GM12892 (cell line): ENCODE measurements at places on chromosomes 13 and 19.
A peak's percentile ranks its signal among the peaks of the same experiment; 100 is the strongest.

DNA sequence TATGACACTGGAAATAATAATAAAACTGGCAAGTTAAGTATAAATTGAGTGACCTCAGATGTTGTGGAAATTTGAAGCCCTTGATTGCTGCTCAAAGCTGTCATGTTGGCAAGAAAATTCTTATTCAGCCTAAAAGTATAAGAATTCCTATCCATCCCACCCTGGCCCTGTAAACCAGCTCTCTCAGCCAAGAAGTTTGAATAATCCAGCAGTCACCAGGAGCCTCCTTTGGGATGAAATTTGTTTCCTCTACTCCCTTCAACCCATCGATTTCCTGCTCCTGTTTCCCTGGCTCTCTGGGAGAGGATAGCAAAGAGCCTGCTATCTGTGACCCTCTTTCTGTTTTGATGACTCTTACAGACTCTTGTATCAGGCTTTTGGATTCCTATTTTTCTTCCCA lies 169.3 kb downstream of the LHFPL6 start:
- DNase-seq, result no peak

DNA sequence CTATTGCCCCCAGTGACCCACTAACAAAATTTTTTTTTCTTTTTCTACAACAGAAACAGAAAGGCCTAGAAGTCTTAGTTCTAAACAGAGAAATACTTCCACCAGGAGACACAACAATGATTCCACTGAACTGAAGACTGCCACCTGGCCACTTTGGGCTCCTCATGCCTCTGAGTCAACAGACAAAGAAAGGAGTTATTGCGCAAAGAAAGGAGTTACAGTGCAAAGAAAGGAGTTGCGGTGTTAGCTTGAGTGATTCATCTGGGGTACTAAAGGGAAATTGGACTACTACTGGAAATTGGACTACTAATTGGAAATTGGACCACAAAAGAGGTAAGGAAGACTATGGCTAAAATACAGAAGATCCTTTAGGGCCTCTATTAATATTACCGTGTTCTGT lies 116.6 kb downstream of the PCDH17 start:
- no peak for DNase-seq

DNA sequence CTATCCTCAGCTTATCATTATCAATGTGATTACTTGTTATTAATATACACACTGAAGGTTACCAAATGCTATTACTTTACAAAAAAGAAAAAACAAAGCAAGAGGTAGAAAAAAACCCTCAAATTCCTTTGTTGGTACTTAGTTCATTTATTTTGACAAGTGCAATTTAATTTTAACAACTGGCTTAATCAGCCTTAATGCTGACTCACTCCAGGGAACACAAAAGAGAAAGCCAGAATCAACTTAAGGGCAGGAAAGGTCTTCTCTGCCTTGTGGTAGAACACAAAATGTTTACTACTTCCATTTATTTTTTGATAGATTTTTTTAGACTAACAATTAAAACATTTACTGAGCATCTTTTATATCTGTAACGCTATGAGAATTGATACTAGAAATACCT lies 417.1 kb downstream of the PCDH17 start:
- no peak for DNase-seq

GRCh38 chr13:77574096-77574495 lies 38.6 kb downstream of the SCEL start:
- no peak for DNase-seq

DNA sequence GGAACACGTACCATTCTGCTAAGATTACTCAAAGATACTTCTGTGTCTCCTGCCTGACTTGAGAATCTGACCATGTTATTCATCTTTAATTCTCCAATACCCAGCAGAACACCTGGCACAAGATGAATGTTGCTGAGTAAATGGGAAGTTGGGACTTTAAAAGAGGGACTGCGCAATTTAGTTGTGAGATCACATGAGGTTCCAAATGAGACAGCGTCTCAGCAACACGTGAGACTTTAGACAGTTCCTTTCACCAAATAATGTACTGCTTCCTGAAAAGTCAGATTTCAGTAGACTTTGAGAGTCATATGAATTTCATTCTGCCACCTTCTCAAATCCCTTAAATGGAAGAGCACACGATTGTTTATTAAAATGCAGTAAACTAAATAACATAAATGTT lies 36.7 kb downstream of the DOCK9 start:
- DNase-seq, result no peak

GRCh38 chr19:47104680-47105079 lies 8.9 kb downstream of the ZC3H4 start:
- DNase-seq, result no peak

DNA sequence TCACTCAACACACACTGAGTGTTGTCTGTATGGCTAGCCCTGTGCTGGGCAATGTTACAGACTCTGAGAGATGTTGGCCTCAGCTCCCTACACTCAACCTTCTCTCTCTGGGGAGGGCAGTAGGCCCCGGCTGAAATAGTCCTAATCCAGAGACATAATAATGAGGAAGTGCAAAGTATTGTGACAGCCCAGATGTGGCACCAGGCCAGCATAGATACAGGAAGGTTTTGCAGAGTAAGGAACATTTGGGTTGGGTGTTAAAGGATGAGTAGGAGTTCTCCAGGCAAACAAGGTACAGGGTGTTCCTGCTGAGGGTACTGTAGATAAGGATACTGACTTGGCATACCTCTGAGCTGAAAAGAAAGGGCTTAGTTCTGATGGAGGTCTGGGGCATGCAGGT lies 2.4 kb downstream of the LIN7B start:
- DNase-seq, result no peak

DNA sequence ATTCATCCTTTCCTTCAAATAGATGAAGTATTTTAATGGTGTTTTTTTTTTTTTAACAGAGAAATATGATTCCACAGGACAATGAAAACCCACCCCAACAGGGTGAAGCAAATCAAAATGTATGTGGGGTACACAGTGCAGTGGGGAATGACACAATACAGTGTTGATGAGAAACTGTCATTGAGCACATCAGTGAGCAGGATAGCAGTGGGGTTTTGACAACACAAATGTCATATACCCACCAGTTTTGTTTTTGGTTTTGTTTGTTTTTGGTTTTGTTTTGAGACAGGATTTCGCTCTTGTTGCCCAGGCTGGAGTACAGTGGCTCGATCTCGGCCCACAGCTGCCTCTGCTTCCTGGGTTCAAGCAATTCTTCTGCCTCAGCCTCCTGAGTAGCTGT lies 29.2 kb downstream of the ZNF844 start:
- DNase-seq, result no peak

DNA sequence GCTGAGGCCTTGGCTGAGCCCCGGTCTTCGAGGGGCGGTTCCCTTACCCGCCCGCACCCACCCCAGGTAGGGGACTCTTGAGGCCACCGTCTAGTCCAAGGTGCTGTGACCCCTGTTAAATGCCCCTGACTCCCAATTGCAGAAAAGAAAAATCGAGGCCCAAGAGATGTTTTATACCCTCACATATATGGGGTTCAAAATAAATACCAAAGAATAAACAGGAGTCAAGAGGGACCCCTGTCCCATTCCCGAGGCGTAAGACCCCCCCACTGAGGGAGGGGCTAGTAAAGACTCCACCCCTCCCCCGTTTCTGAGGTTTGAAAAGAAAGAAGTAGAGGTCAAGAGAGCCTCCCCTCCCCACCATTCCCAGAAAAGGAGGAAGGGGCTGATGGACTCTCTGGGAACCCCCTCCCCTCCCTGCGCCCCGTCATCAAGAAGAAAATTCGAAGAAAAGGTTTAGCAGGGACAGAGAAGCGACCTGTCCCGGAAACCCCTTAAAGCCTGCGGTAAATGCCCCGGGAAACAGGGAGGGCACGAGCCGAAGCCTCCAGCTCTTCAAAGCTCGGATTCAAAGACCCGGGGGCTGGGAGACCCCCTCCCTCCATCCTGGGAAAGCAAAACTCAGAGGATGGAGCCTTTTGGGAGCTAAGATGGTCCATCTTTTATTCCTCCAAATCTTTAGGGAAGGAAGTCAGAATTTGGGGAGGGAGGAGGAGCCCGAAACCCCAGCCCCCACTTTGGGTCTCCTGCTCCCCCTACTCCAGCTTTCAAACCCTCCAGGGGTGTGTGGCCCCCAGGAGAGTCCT lies 755 bp upstream of the RAB3A start:
- no peak for DNase-seq

GRCh38 chr13:103178986-103179943 lies 113.0 kb upstream of the SLC10A2 start:
- no peak for DNase-seq

DNA sequence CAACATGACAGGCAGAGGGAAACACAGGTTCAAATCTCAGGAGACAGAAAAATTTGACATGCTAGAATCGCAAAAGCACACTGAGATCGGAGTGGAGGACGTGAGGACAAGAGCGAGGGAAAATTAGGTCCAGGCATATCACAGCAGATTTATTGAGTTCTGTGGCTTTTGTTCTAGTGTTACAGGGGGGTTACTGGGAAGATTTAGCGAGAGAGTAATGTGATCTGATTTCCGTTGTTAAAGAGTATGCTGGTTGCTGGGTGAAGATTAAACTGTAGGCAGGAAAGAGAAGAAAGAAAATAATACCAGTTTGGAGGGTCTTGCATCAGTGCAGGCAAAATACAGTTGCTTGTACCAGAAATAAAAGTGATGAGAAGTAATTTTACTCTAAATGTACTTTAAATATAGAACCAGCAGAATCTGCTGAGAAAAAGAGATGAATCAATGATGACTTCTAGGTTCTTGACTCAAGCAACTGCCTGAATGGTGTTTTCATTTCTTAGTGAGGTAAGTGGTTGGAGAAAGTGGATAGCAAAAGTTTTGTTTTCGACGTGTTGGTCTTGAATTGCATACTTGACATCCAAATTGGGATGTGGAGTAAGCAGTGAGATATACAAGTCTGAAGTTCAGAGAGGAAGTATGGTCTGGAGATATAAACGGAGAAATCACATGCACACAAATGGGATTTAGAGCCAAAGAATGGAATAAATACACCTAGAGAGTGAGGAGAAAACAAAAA lies 35.7 kb downstream of the UFM1 start:
- DNase-seq, result no peak

- DNase-seq, result no peak
These were observed 680.4 kb upstream of the SPRY2 start for GRCh38 chr13:81021284-81021840.

- DNase-seq, result no peak
These were observed 64.8 kb downstream of the ZNF708 start for GRCh38 chr19:21264416-21264815.

GRCh38 chr13:59774491-59774971 lies 389.2 kb downstream of the DIAPH3 start:
- no peak for DNase-seq

GRCh38 chr13:44685641-44686040 lies 109.5 kb upstream of the TSC22D1 start:
- DNase-seq, result no peak

DNA sequence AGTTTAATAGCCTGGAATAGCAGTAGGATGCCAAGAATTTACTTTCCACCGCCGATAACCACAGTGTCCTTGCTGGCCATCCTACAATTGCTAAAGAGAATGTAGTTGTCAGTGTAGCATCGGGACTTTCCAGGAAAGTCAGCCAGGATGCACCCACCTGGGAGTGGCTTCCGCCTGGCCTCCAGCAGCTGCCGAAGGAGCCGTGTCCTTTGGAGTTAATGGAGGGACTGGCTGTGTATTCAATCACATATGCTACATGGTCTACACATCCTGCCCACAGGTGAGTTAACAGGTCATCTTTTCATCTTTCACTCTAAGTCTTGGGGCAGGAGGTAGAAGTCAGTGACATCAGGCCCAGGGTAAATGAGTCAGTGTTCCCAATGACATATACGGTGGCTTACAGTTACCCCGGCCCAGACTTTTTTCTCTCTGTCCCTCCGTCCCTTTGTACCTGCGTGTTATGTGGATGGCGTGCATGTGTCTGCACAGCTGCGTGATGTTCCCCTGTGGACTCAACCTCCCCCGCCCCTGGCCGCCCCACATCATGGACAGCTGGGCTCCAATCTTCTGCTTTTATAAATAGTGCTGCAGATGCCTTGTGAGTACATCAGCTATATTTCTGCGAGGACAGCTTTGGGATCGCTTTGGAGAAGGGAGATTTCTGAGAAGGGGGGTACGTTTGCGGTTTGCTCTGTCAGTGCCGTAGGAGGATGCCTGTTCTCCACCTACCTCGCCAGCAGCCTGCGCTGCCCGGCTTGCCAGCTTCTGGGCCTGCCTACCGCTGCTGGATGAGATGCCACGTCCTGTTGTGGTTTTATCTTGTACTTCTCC lies 63.1 kb downstream of the ATP11A start:
- DNase-seq, result no peak

DNA sequence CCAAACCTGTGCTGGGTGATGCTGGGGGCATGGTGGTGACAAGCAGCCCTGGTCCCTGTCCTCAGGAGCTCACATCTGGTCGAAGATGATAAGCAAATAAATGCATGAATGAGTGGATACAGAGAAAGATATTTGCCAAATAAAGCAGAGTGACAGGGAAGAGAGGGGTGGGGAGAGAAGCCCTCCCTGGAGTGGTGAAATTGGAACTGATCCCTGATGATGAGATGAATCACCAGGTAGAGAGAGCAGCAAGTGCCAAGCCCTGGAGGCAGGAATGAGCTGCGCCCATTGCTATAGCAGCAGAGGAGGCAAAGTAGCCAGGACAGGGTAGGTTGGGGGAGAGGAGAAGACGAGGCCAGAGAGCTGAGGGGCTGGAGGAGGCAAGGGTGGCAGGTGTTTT lies 13.7 kb downstream of the FXYD5 start:
- no peak for DNase-seq

- DNase-seq, result no peak
These were observed 9.1 kb upstream of the MCF2L start for GRCh38 chr13:112959701-112960542.

DNA sequence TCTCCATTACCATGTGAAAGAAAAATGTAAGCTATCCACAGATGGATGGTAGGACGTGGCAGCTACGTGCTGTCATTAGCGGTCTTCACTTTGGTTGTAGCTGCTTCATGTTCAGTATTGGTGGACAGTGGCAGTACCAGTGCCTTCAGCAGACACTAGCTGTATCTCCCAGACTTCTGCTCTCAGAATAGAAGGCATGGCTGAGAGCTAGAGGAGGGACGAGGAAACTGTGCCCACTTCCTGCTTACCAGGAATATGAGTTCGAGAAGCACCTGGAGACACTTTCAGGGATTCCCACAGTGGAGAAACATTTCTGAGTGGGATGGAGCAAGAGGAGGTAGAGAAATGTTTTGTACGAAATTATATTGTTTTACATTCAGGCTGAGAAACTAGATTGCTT lies 6.9 kb upstream of the SHISA2 start:
- DNase-seq, result no peak

DNA sequence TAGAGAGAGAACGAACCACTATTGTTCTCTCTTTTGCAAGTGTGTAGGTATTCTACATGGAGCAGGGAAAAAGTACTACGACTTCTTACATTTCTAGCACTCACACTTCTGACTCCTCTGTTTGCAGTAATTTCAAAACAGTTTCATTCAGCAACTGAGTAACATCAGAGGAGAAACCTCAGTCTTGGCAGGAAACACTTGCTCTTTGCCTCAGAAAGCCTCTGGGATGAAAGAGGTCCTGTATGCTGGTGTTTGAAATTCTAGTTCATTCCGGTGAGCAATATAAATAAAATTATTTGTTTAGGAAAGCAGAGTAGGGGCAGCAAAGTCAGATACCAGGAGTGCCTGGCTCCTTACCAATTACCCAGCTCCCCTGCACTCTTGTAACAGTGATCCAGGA lies 595.5 kb downstream of the TBC1D4 start:
- no peak for DNase-seq

- DNase-seq, result peak; percentile 33
These were observed 467 bp downstream of the LAMP1 start for GRCh38 chr13:113297370-113298042.

GRCh38 chr13:100826441-100826840 lies 151.8 kb upstream of the TMTC4 start:
- no peak for DNase-seq
